ENCODE measurements at places on chromosomes 1 and 21. TPM values are rescaled to one million over a fixed set of nuclear protein-coding genes. Genes with fewer than 3 reads are reported as not detected.

Gene GPR161
- total RNA-seq = 4.2 TPM

DNA sequence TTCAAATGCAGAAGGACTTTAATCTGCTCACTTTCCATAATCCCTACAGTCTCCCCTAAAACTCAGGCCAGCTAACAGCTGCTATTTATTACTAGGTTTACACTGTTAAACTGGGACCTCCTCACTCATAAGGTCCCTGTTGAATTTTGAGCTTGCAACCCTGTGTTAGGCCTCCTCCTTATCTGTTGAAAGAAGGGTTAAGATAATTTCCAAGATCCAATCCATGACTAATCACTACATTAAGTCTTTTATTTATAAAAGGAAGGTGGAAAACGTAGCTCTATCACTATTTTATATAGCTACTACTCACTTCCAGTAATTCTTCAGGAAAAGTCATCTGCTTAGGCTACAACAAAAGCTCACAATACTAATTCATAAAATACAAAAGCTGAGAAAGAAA is 79.5 kb downstream of the EVI5 start:
- no peaks in the 10 kb centered on the region for H3K4me1 ChIP-seq
- no peak overlapping the region for H3K4me3 ChIP-seq
- no peaks in the 10 kb centered on the region for H3K36me3 ChIP-seq
- H3K27me3 ChIP-seq = no peaks in the 10 kb centered on the region

GRCh38 chr1:171904778-171905450 is 63.6 kb downstream of the DNM3 start:
- H3K4me3 ChIP-seq = no peak overlapping the region
- H3K36me3 ChIP-seq = no peaks in the 10 kb centered on the region
- no peaks in the 10 kb centered on the region for H3K4me1 ChIP-seq
- no peak for DNase-seq
- no peaks in the 10 kb centered on the region for H3K27me3 ChIP-seq

Gene METTL18
- 8.7 TPM for total RNA-seq

- no peaks in the 10 kb centered on the region for H3K36me3 ChIP-seq
- H3K4me1 ChIP-seq = no peaks in the 10 kb centered on the region
- no peaks in the 10 kb centered on the region for H3K27me3 ChIP-seq
Measured at GRCh38 chr1:113846391-113847035, 25.0 kb downstream of the PTPN22 start.

DNA sequence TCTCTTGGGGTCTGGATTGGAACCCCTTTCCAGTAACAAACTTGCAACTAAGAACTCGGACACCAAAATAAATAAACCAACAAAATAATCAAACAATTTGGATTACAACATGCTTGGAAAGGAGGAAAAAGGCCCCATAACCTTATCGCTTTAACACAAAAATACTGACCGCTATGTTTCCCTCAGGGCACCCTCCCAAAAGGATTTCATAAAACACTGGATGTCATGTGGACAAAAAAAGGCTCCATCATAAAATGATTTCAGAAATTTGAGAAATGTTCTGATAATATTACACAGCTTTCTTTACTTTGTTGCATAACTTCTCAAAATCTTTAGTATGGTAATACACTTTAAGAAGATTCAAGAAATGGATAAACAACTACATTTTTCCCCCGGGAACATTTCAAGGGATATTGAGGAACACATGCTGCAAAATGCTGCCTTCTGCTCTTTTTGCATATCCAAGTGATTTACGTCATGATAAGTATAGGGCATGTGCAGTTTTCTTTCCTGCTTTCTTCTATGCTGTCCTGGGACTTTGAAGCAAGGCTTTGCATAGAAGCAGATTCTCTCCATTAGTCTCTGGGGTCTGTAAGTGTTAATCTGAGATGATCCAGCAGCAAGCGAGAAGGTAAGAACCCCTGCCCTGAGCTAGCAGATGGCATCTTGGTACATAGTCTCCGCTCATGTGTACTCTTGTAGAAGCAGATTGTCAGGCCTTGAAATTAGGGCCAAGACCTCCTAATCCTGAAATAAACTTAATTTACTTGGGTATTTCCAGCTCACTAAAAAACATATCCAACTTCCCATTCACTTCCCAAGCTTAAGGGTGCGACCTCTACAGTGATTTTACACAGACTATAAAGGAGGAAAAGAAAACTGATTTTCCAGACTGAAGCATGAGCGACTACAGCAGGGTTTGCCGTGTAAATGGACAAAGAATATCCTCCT is 85.5 kb upstream of the KIAA0040 start:
- H3K36me3 ChIP-seq = no peaks in the 10 kb centered on the region
- H3K4me3 ChIP-seq = no peak overlapping the region
- no peak overlapping the region for H3K27ac ChIP-seq
- no peak for DNase-seq
- no peaks in the 10 kb centered on the region for H3K27me3 ChIP-seq

Gene MMEL1
- total RNA-seq = 4.0 TPM
